ENCODE measurements at places on chromosomes 12 and 14.

DNA sequence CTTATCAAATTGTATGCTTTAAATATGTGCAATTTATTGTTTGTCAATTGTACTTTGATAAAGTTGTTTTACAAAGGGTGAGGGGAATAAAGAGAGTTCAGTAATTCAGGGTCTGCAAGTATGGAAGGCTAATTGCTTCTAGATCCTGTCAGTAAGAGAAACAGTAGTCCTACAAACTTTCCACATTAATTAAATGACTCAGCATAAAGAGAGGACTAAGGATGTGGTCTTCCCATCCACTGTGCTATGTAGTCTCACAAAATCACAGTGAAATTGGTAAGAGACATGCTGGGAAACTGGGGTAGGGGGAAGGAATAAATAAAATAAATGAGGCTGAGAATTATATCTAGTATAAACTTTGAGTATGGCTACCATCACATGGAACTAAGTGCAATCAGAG, 130.2 kb upstream of the PKP2 start:
- DNase-seq, result no peak

- DNase-seq, result no peak
Observed at GRCh38 chr12:53825246-53826081, 73.7 kb upstream of the CISTR start.

DNA sequence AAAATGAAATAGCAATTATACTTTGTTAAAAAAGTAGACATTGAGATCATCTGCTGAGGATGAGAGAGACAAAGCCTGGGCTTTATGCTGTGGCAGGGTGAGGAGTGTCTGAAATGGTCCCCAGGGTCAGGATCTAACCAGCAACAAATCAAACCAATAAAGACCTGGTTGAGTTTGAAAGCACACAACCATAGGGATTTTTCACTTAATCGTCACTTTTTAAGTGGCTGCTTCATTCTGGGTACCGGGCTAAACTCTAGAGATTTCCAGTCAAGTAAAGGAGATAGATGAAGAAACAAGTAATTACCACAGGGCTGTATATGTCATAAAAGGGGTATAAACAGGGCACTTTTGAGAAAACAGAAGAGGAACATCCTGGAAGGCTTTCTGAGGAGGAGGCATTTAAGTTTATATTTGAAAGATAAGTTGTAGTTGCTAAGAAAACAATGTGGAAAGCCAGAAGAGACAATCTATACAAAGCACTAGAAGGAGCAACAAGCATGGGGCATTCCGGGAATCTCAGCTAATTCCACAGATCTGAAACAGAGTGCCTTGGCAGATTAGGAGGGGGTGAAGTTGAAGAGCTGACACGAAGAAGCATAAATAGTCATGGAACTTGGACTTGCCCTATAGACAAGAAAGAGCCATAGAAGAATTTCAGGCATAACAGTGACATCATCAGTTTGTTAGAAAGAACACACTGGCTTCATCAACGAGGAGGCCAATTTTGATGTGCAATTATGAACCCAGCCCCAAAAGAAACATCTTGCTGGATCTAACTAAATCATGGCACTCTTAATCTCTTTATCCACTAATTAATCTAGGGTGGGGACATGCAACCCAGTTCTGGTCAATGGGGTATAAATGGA, 46.9 kb upstream of the FRS2 start:
- DNase-seq, result no peak

DNA sequence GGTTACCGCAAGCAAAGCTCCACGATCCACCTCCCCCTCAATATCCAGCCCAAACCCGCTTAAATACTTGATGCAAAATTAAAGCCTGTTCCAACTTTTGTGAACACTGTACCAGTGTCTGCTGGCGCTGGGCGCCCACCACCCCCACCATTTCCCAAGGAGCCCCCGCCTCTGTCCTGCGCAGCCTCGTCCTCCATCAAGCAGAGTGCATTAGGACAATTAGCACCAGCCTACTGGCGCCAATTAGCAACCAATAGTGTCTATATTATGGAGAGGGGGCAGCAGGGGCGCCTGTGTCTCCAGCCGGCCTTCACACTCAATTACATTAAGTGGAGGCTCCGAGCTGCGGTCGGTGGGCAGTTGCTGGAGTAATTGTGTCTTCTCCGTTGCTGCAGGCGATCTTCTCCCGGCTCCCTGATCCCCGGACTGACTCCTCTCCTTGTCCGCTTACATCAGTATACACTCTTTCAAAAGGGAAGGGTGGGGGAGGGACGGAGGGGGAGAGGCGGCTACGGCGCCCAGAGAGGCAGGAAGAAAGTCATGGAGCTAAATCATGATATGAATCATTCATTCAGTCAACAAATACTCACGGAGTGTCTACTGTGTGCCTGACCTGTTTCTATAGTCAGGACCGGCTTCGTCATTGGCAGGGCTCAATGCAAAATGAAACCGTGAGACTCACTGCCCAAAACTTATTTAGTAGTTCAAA, 707.3 kb downstream of the MED13L start:
- no peak for DNase-seq
